ENCODE measurements at places on chromosomes 1 and 21.

DNA sequence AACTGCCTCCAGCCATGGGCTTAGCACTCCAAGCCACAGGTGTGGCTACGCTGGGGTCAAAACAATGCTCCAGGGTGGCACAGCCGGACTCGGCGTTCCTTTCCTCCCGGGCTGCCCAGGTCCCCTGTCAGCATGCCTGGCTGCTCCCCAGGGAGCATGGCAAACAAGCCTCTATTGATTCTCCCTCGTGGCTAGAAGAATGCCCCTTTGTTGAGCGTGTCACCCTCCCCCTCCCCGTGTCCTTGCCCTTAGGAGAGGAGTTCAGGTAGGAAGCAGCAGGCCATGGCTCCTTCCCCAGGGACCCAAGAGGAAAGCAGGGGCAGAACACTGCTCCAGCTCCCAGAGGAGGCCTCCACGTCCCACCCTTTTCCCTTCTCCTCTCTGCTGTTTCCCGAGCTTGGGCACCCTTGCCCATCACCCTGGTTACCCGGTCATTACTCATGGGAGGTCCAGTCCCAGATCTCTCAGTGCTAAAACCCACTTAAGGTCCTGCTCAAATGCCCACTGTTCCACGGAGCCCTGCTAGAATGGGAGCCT, 57.4 kb upstream of the CITED4 start:
- ATAC-seq = no peak

- no peak for ATAC-seq
Measured at GRCh38 chr1:181592255-181592859, 109.0 kb downstream of the CACNA1E start.

- ATAC-seq = no peak
Measured at GRCh38 chr1:36080236-36080635, 3.7 kb upstream of the TEKT2 start.

- peak; percentile 31 for ATAC-seq
Measured at GRCh38 chr1:74681001-74681400, 7.4 kb upstream of the ERICH3 start.

DNA sequence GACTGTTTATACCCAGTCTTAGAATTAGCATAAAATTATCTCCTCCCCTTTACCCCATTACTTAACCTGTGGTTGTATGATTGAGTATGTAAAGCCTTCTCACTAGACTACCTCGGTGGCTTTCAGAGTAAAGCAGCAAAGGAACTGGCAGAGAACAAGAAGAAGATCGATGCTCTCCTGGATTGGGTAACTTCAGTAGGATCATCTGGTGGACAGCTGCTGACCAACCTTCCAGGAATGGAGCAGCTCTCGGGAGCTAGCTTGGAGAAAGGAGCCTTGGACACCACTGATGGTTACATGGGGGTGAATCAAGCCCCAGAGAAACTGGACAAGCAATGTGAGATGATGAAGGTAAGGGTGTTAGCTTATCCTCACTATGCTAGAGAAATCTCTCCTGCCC, 138.6 kb upstream of the BMP8A start:
- no peak for ATAC-seq

DNA sequence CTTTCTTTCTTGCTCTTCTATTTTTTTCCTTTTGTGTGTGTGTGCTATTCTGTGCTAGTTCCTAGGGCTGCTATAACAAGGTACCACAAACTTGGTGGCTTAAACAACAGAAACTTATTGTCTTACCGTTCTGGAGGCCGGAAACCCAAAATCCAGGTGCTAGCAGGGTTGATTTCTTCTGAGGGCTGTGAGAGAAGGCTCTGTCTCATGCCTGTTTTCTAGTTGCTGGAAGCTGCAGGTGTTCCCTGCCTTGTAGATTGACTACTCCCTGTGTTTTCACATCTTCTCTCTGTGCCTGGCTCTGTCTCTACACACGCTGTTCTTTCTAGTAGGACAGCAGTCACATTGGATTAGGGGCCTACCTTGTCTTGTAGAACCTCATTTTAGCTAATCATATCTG, 150.9 kb upstream of the DSCAM start:
- ATAC-seq = no peak

DNA sequence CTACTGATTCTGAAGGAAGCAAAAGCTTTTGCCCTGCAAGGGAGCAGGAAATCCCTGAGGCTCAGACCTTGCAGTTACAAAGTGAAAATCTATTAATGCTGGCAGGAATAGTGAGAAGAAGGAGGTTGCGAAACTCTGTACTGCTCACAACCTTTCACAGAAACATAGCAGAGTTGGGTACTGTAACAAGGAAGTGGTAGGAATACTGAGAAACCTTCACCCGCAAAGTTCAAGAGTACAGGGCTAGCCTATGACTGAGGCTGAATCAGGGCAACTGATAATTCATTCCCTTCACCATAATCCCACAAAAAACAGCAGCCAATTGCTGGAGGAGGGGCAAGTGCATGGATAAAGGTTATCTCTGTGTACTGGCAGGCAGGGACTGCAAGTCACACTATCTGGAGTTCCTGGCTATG, 23.9 kb upstream of the KCTD3 start:
- ATAC-seq = no peak

Data from stimulated activated memory B cell treated with anti-CD40 and anti-IgM and Interleukin-4, amounts not matched to agents 10 μg/mL and 1 μg/mL and 100 μg/mL, for 72 hours (primary cell).